ENCODE measurements at places on chromosomes 2 and 18.

DNA sequence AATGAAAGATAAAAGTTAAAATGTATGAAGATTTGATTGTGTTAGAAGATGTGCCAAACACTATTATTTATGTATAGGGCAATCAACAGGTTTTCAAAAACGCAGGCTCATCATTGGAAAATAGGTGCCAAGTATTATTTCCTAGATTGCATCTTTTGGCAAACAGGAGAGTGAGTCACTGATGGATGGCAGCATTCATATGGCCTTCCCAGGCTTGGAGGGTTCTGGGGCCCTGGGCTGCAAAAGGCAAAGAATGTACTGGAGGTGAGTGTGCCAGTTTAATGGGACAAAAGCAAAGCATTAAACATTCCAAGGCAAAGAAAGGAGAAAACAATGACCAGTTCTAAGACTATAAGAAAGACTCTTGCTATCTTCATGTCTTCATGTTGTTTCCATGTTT, 379.4 kb downstream of the RIT2 start:
- DNase-seq, result no peak

GRCh38 chr2:126482582-126483464, 173.1 kb upstream of the GYPC start:
- no peak for DNase-seq

- no peak for DNase-seq
Observed at GRCh38 chr2:14081521-14081920, 551.0 kb upstream of the LRATD1 start.

GRCh38 chr2:224309176-224309575, 92.7 kb downstream of the FAM124B start:
- no peak for DNase-seq

DNA sequence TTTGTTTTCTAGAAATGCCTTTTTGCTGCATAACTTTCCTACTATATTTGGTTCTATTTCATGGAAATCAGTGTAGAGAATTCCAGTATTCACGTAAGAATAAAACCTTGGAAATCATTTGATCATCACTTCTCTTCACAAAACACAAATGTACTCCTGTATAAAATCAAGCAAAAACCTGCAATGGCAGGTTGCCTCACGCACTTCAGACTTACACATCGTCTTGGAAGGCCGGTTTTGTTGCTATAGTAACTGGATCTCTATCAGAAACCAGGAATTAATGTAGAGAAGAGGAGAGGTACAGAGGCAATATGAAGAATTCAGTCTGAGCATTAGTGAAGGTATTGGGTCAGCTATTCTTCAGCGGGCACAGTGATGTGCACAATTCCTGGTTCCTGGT, 370.7 kb upstream of the CYRIA start:
- no peak for DNase-seq

DNA sequence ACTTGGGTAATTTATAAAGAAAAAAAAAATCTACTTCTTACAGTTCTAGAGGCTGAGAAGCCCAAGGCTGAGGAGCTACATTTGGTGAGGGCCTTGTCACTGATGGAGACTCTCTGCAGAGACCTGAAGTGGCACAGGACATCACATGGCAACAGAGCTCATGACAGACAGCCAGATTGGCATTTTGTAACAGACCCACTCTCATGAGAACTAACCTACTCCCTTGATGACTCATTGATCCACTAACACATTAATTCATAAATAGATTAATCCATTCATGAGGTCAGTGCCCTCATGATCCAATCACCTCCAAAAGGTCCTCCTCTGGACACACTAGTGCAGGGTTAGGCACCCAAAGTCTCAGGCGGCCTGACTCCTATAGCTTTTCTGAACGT, 318.4 kb downstream of the GULP1 start:
- no peak for DNase-seq

DNA sequence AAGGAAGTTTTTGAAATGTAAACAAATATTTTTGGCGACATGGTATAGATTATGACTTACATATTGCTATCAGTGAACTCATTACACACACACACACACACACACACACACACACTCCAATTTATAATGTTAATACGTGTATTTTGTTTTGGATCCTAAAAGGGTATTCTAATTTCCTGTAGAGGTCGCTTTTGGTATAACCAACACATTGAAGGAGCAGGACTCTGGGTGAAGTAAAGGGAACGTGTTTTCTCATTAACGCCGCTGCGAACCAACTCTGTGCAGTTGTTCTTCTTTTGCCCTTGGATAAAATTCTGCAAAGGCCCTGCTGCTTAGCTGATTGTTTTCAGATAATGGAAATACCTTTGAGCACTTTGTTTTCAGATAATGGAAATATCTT, 190.4 kb downstream of the PMAIP1 start:
- no peak for DNase-seq

DNA sequence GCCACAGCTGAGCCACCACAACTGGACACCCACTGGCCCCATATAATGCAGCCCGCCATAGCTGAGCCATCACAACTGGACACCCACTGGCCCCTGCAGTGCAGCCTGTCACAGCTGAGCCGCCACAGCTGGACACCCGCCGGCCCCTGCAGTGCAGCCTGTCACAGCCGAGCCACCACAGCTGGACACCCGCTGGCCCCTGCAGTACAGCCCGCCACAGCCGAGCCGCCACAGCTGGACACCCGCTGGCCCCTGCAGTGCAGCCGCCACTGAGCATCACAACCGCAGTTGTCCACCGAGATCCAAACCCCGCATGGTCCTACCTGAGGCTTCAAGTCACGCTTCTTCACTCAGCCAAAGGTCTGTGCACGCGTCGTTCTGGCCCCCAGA, 134.2 kb downstream of the PXDN start:
- no peak for DNase-seq

DNA sequence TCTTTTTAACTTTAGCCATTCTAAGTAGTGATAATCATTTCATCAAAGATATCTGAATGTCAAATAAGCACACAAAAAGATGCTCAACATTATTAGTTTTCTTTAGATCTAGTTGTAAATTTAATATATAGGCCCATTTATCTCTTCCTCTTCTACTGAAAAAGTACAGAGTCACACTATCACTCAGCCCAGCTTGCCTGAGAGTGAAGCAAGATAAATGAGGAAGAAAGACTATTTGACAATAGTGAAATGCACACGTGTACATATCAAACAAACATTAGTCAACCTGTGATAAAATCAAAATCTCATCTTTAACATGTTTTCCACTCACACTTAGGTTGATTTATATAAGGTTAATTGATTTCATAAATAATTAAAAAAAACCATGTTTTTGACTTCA, 83.5 kb upstream of the CCDC195 start:
- no peak for DNase-seq

DNA sequence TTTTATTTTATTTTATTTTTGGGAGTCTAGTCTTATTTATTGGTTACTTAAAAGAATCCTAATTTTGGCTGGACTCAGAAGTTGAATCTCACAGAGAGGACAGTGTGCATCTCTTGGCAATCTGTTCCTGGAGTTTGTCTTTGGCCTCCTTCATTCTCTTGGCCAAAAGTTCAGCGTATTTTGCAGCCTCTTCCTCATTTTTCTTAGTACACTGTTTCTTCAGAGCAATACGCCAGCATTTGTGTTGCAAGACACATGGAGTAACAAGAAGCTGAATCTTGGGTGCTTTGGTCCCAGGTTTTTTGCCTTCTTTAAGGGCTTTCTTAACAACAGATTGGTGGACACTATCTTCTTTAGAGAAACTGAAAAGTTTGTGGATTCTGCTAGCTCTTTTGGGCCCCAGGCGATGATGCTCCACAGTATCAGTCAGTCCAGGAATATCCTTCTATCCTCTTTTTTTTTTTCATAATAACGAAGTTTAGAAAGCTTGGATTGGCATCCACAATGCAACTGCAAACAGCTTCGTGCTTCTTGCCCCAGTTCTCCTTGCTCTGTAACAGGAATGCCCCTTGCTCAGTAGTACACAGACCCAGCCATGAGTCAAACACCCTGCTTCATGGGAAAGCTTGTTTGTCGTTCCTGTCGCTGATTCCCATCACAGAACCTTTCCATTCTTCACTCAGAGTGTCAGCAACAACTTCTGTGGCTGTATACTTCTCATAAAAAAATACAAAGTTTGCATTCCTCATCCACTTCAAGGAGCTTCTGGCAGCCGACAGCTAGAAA, 34.8 kb upstream of the RFX8 start:
- no peak for DNase-seq

GRCh38 chr2:10169053-10169578, 46.6 kb downstream of the RRM2 start:
- DNase-seq, result no peak
